ENCODE measurements at places on chromosomes 11 and 22.

GRCh38 chr11:92224054-92224406 is 588 bp upstream of the FAT3 start:
- DNase-seq = no peak

GRCh38 chr11:35624316-35624715 is 6.1 kb downstream of the FJX1 start:
- DNase-seq = no peak

DNA sequence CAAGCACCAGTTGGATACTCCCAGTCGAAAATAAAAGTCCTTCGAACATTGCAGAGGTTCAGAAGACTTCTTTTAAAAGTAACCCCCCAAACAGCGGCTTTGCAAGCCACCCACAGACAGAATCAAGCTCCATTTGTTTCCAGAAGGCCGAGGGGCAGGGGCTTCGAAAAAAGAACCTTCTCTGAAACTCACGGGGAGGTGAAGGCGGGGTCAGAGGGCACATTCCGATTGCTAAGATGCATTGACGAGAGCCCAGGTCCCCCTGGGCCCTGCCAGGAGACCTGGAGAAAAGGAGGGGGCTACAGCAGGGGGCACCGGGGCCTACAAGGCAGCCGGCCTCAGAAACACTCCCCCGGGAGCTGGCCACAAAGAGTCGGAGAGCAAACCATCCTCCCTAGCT is 306.8 kb downstream of the MN1 start:
- DNase-seq = no peak

DNA sequence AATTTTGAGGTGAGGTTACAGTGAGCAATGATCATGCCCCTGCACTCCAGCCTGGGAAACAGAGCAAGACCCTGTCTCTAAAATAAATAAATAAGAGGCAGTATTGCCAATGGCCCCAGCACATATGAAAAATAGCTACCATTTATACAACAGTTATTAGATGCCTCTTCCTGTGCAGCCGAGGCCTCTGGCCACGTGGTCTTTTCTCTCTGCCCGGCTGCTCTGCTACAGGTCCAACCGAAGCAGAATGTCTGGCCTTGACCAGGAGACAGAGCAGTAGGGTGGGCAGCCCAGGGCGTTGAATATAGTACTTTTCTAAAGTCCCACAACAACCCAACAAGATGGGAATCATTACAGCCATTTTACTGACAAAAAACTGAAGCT is 12.4 kb upstream of the OAF start:
- DNase-seq = no peak

- DNase-seq = no peak
These were observed 2.0 kb downstream of the SIPA1 start for GRCh38 chr11:65639623-65640482.

DNA sequence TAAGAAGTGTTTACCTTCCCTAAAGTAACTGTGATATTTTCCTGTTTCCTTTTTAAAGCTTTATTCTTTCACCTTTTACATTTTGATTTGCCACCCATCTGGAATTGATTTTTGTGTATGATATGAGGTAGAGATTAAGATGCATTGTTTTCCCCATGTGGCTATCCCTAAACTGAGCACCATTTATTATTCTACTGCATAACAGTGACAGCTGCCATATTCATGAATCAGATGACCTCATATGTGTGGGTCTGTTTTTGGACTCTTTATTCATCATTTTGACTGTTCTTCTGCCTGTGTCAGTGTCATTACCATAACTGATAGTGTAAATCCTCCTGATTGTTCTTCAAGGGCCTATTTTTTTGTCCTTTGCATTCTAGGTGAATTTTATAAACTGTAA is 50.8 kb downstream of the HIPK3 start:
- DNase-seq = no peak

- DNase-seq = no peak
These were observed 76.8 kb upstream of the RTL6 start for GRCh38 chr22:44574640-44575380.

GRCh38 chr11:10590218-10590915 is 21.9 kb upstream of the LYVE1 start:
- DNase-seq = no peak

GRCh38 chr11:104060820-104061219 is 24.4 kb downstream of the DDI1 start:
- DNase-seq = no peak

- DNase-seq = no peak
These were observed 35.2 kb upstream of the RRM1 start for GRCh38 chr11:4059424-4059823.

GRCh38 chr22:40638261-40638660 is 1.7 kb upstream of the MRTFA start:
- no peak for DNase-seq

- DNase-seq = no peak
These were observed 1.4 kb upstream of the RGL4 start for GRCh38 chr22:23689414-23689813.

GRCh38 chr11:58125469-58125868 is at the start of gene OR9I1:
TSS of gene OR9I1 (minus strand) at chr11:58125530. CDS start at chr11:58119444, 6,086 bp downstream.
- DNase-seq = no peak

- DNase-seq = no peak
These were observed 6.4 kb downstream of the FAM83F start for GRCh38 chr22:40001106-40001505.

- DNase-seq = no peak
These were observed 96.1 kb downstream of the GRAMD1B start for GRCh38 chr11:123526027-123526805.

Data from HepG2 (cell line).